ENCODE measurements at places on chromosomes 12 and 14.

GRCh38 chr12:56150563-56150962 is 1.8 kb upstream of the MYL6B start:
- DNase-seq = peak; percentile 13

DNA sequence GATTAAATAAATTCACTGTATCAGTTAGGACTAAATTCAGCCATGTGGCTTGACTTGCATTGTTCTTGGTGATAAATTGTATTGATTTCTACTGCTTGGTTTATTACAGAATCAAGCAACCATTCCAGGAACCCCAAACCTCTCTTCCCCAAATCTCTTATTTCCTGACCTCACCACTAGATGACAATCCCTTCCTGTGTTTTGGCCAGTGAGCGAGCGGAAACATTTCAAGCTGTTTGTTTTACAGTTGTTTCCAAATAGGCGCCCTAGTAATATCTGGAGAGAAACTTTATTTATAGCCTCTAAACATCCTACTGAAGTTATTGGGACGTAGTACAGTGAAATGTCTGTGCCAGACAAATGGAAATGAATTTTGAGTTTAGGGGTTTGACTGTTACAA is 161.1 kb downstream of the SNAPC1 start:
- peak; percentile 11 for DNase-seq

DNA sequence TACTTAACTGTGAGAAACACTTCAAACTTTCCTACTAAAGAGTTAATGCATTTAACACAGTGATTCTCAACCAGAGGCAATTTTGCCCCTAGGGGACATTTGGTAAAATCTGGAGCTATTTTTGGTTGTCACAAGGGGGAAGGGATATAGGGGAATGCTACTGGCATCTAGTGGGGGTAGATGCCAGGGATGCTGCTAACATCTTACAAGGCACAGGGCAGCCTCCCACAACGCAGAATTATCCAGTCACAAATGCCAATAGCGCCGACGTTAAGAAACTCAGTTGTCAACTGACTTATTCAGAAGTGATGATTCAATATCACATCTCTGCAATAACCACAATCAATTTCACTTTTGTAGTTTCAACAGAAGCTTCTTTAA is 2.0 kb downstream of the EEA1 start:
- DNase-seq = peak; percentile 10

DNA sequence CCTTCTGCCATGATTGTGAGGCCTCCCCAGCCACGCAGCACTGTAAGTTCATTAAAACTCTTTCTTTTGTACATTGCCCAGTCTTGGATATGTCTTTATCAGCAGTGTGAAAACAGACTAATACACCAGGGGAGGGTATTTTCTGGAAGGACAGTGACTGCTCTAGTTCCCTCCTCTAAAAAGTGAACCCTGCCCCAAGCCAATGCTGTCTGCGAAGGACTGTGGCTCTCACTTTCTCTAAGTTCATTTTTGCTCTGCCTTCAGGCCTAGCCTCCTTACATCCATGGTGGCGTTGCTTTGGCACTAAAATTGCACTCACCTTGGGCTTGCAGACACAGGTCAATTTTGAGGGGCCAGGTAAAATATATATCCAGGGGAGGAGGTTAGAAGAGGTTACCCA is 323.0 kb downstream of the VRK1 start:
- no peak for DNase-seq

GRCh38 chr12:74535536-74535935 is 2.1 kb upstream of the ATXN7L3B start:
- DNase-seq = no peak

DNA sequence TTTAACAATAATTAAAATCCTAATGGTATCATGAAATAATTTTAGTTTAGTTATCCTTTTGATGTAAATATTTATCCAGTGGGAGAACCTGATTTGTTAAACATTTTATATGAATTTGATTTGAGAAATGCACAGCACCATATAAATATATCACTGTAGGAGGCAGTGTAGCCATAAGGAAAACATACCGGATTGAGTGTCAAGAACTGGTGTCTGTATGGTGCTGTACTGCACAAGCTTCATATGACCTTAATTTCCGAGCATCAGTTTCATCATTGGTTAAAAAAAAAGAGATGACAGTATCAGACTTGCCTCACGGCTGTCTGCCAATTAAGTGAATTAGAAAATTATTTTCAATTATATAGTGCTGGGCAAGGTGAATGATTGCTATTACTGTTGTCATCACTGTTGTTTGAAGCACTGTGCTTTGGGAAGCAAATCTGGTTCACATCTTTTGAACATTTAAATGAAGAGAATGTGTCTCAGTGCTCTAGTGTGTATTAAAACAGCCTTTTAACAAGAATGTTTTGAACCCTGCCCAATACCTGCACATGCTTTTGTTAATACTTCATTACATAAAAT is 72.1 kb downstream of the TMTC2 start:
- DNase-seq = no peak

DNA sequence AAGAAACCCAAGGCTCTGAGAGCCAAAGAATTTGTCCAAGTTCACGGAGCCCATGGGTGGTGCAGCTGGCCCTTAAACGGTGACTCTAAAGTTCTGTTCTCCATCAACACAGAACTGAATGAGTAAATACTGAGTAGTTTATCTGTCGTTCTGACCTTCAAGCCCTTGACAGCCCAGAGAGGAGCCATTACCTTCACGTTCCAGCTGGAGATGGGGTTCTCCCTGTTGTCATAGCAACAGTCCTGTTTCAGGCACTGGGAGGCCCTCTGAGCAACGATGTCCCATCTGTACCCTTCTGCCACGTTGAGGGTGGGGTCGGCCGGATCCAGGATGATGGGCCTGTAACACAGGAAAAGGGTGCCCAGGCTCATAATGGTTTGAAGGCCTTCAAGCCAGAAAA is 7.5 kb upstream of the C12orf43 start:
- DNase-seq = no peak

GRCh38 chr12:42477941-42478340 is 111.6 kb downstream of the PRICKLE1 start:
- no peak for DNase-seq

GRCh38 chr14:88669346-88669745 is 106.5 kb downstream of the ZC3H14 start:
- no peak for DNase-seq

DNA sequence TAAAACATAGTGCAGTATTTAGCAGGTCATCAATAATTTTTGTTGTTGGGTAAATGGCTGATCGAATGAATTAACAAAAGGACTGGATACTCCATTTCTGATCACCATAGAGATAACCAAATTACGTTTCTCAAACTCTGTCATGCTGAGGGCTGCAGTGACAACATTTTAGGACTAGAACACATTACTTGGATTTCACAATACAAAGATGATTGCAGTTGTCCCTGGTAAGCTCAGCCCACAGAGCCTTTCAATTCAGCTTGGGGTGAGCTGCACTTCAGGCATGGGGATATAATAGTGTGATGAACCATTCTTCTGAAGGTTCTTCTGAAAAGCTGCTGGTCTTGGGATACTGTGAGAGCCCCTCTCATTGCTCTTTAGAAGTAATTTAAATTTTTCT is 74.3 kb downstream of the FAR2 start:
- DNase-seq = no peak

DNA sequence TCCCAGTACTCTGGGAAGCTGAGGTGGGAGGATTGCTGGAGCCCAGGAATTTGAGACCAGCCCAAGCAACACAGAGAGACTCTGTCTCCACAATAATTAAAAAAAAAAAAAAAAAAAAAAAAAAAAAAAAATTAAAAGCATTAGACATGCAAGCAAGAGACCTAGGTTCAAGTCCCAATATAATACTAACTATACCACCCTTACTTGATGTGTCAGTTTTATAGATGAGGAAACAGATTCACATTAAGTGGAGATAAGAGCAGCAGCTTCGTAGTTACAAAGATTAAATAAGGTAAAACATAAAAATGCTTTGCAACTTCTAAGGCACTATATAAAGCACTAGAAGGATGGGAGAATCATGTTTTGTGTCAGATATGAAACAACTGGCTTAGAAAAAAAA is 9.1 kb downstream of the PPTC7 start:
- no peak for DNase-seq

- no peak for DNase-seq
These were observed 449.4 kb upstream of the OR4E1 start for GRCh38 chr14:22122829-22123560.

- no peak for DNase-seq
These were observed 279.0 kb downstream of the SLC16A7 start for GRCh38 chr12:59874781-59875180.

- DNase-seq = no peak
These were observed 102.9 kb downstream of the TAOK3 start for GRCh38 chr12:118269806-118270205.

DNA sequence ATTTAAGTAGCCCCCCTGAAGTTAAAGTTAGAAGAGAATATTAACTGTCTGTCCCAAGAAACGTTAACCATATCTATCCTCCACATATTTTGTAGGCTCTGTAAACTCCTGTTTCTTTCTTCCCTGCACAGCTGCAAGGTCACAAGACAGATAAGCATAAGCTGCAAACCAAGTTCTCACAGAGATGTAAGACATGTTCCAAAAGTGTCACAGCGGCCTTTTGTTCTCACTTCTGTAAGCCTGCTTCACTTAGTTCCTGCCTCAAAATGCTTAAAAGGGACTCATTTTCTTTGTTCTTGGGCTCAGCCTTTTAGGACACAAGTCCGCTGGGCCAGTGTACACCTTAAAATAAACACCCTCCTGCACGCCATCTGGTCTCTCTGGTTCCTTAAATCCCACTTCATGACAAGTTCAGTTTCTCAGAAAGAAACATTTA is 3.2 kb downstream of the RNASE1 start:
- no peak for DNase-seq

- DNase-seq = peak; percentile 15
These were observed 67.8 kb downstream of the HMGA2 start for GRCh38 chr12:65891987-65892481.

DNA sequence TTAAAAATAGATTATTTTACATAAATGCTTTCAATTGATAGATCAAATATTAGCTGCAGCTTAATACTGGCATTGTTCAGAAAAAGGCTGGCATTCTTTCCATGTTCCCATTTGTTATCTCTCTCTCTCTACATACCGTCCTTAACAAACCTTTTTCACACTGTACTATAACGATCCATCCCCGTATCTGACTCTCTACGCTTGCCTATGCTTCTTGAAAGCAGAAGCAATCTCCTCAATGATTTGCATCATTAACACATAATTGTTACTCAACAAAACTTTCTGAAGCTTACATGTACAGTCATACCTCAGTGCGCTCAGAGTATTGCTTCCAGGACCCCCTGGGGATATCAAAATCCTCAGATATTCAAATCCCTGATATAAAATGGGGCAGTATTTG is 89.7 kb downstream of the TMTC1 start:
- DNase-seq = no peak

DNA sequence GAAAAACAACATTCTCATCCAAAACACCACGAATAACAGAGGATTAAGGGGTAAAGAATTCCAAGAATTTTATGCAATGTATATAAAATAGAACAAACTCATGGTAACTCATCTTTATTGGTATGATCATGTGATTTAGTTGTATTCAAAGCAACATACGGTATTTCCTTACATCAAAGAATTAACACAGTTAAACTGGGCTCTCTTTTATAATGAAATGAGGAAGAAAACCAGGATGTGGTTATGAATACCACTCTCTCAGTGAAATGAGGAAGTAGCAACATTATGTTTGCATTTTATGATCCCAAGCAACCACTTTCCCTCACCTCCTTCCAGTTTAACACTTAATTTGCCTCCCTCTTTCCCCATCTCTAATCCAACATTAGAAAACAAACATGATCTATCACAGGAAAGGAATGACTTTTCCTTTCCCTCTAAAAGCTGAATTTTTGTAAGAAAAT is 22.9 kb downstream of the SPTLC2 start:
- peak; percentile 81 for DNase-seq

- no peak for DNase-seq
These were observed 7.6 kb upstream of the FLVCR2 start for GRCh38 chr14:75570797-75571196.

GRCh38 chr14:27049701-27050100 is 451.9 kb upstream of the NOVA1 start:
- DNase-seq = no peak

DNA sequence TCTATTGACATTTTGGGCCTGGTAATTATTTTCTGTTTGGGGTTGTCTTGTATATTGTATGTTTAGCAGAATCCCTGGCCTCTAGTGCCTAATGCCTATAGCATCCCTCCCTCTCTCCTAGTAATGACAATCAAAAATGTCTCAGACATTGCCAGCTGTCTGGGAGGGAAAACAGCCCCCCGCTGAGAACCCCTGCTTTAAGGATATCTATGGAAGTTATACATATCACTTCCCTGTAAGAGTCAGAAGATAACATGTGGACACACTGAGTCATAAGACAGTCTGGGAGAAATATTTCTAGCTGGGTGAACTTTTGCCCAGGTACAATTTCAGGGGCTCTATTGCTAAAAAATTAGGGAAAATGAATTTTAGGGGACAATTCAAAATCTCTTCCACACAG is 255.0 kb downstream of the PAWR start:
- no peak for DNase-seq

DNA sequence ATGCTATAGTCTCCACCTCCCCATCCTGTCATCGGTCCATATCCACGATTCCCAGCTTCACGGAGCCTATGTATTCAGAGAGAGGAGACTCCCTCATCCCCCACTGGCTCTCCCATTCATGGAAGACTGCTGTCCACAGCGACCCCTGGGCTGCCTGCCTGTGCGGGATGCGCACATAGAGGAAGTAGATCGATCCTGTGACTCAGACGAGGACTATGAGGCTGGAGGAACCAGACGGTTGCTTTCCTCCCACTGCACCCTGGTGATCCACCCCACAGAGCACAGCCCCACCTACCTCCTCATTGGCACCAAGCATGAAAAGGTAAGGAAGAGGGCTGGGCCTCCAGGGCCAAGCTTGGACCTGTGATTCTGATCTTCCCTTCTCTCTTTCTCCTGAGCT is 24.4 kb downstream of the PIGH start:
- DNase-seq = no peak

All from SW480 (cell line).